ENCODE measurements at places on chromosomes 6 and 20.

- peak; percentile 39 for DNase-seq
These were observed 615.5 kb downstream of the C6orf118 start for GRCh38 chr6:164693944-164694343.

- DNase-seq = no peak
These were observed 255.1 kb upstream of the NOX3 start for GRCh38 chr6:155710704-155711103.

- DNase-seq = no peak
These were observed 43.3 kb downstream of the ATRN start for GRCh38 chr20:3514012-3514642.

DNA sequence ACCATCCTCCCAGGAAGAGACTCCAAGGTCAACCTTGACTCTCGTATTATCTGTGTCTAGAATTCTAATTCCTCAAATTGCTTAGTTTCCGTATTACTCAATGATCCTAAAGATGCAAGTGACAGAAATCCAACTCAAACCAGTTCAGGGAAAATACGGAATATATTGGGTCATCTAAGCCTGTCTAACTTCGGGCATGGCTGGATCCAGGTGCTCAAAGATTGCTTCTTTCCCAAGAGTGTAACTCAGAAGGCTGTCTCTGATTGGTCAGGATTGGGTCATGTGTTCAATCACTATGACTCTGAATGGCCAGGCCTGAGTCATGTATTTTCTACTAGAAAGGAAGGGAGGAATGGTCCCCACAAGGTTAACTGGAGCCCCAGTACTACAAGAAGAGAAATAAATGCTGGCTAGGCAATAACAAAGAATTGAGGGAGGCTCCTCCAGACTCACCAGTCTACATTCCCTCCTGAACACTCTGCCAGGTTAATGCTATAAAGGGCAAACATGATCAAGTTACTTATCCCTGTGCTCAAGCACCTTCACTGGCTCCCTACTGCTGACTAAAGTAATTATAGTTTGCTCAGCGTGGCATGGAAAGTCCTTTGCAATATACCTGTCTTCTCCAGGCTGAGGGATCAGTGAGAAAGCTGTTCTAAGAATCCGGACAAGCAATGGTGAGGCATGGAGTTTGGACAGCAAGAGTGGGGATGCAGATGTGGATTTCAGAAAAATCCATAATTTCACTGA is 15.4 kb upstream of the PREX1 start:
- DNase-seq = no peak

DNA sequence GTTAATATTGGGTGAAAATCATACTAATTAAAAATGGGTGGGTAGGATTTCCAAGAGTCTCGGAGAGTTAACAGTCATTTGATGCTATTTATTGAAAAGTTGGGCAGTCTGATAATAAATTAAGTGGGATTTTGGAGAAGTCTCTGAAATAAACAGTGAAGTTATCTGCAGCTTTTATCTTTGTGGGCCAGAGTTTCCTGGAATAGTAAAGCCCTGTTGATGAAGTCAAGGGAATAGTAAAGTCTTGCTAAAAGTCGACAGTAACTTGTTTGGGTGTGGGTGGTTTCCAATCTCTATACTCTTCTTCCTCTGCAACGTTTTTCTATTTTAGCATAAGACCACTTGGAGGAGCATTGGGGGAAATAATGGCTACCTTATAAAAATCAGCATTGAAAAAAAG is 493.6 kb downstream of the EPM2A start:
- DNase-seq = no peak

- no peak for DNase-seq
These were observed 57.2 kb upstream of the MYL9 start for GRCh38 chr20:36483919-36484808.

DNA sequence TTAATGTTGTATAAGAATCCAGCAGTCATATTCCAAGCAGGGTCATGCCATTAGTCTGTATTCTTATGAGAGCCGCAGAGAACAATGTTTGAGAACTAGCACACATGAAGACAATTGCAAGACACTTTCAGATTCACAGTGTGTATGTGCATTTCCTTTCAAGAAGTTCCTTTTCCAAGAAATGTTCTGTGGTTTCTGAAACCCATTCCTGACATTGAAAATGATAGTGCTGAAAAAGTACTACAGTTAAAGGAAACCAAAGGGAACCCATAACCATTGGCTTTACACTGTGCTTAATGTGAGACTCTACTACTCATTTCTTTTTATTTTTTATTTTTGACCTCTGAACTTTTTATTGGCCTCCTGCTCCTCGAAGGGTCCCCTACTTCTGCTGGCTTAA is 4.2 kb upstream of the CALHM6 start:
- no peak for DNase-seq

DNA sequence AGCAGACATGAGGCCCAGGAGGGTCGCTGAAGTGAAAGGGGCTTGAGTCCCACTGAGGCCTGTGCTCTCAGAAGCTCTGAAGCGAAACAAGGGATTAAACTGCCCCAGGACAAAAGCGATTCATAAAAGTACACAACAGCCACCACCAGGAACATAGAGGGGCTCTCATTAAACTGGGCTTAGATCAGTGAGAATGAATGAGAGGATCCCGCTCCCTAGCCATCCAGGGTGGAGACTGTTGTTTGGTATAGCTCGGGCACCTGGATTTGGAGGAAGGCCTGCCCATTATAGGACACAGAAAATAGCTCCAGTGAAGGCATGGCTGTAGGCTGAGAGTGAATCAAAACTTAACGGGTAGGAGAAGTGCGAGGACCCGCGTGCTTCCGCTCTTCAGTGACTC is 91.6 kb upstream of the TAB2 start:
- no peak for DNase-seq

DNA sequence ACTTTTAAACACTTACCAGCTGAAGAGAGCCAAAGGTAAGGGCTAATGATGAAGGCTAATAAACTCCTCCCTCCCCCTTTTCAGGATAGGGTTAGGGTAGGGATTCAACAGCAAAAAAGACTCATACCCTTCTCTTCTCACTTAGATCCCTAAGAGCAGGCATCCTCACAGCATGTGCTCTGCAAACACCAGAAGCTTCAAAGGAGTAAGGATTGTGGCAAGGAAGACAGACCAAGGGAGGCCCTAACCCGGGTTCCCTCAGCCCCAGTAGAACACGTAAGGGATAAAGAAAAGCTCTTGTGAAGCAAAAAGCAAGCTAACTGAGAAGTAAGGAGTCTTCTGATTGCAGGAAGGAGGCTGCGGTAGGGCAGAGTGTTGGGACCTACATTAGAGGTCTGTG is 11.6 kb downstream of the MAP3K7 start:
- DNase-seq = no peak

DNA sequence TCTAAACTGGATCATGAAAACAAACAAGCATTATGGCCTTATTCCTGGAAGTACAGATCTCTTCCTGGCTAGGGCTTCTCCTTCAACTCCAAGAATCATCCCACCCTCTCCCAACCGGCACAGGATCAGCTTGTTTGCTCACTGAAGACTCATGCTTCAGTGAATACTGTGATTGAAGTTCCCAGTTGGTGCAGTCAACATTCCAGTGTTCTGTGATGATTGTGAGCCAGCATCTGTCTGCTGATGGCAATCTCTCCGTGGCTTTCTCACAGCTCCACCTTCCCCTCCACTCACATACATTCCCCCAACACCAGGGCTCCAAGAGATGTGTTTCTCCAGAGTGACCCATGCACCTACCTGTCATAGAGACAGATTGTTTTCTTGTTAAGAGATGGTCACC is 421.3 kb upstream of the BTBD3 start:
- no peak for DNase-seq

DNA sequence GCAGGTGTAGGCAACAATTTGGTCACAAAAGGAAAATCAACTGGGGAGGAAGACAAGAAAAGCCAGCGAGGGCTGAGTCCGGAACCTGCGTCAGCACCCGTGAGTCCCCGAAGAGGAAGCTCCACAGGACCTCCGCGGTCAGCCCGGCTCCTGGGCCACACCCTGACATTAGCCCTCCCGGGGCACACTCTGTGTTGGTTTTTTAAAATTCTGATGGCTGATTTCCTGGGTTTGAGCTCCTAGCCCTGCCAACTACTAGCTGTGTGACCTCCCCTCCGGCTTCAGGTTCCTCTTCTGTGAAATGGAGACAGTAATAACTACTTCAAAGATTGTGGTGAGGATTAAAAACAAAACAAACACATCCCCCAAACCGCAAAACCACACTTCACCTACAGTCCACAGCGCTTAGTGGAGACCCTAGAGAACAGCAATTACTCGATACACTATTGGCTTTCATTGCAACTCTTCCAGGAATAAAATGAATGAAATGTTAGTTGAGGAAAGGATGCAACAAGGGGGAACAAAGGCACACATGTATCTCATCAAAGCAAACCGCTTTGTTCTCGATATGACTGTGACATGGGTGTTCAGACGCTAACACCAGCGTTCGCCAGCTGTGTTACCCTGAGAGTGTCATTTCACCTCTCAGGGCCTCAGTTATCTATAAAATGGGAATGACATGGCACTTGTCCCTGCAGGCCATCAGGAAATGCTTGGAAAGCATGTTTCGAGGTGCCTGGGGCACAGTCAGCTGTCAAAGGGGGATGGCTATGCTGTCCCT is 985 bp downstream of the ZBP1 start:
- DNase-seq = no peak

DNA sequence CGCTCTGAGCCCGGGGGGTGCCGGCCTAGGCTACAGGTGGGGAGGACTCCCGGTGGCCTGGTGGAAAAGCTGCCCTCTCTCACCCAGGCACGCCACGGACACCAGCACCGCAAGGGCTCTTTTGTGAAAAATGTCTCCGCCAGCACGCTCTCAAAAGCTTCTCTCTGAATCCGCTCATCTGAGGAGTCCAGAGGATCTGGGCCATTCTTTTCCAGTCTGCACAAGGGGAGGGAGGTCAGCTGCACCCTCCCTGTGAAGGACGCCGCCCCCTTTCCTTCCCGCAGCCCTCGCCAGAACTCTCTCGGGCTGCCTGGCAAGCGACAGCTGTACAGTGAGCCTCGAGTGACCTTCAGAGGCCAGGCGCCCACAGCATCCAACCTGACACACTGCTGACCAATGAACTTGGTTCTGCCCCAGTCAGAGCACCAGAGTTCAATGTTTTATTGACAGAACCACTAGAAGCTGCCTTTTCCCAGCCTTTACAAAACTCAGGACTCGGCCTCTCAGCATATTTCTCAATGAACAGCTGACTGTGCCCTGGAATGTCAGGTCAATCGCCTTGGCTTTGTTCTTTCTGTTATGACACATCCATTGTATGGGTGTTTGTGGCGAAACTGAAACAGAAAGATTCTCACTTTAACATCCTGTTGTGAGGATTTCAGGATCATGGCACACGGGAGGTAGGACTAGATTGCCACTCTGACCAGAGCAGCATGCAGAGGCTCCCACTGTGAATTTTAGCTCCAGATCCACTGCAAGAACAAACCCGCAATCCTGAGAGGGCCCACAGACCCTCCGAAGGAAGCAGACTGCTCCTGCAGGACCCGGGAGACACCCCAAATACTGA is 26.7 kb downstream of the SERPINB9 start:
- peak; percentile 79 for DNase-seq

GRCh38 chr6:13467216-13467600 is 20.2 kb downstream of the GFOD1 start:
- no peak for DNase-seq

- DNase-seq = no peak
These were observed 395.5 kb upstream of the RUNX2 start for GRCh38 chr6:44932651-44933091.

All from fibroblast of upper back skin (primary cell).